ENCODE measurements at places on chromosomes 5 and 9. TPM values are rescaled to one million over a fixed set of nuclear protein-coding genes. Genes with fewer than 3 reads are reported as not detected.

DNA sequence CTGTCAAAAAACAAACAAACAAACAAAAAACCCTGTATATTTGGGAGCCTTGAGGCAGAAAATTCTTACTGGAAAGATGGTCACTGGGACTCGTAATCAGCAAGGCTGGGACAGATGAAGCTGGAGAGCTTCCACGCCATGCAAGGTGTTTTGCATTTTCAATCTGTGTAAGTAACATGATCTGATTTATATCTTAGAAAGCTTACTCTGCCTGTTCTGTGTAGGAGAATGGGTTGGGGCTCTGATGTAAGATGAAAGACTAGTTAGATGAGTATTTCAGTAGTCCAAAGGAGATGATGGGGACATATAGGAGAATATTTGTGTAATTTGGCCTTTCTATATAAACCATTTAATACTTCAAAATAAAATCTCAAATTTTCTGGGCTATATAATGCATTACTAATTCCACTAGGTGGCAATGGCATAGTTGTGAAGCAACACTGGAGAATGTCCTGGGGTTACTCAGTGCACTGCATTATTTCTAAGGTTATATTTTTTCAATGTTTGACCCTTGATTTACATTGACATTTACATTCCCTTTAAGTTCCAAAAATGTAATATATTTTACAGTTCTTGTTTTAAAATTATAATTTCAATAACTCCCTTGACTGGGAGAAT is 21.9 kb upstream of the FSD1L start:
- DNase-seq, result peak; percentile 21

DNA sequence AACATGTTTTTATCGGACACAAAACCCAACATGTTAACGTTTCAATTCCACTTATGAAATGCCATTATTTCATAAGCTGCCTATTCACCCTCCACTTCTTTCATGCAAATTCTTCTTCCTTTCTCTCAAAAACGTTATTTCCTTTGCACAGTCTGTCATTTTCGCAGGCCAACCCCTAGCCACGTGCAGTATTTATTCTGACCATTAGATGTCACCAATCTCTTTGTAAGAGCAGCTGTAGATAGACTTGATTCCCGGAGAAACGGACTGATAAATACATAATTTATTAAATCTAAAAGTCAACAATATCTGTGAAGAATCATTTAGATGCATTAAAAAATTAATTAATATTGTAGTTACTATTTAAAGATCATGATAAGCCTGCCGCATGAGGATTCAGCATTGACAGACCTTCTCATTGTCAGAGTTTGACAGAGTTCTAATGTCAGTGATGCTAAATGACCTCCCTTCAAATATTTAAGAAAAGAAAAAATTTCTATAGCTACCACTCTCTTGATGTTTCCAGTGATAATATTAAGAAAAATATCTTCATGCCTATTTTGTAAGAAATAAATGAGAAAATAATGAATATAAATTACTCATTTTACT is 933.6 kb downstream of the CDH12 start:
- peak; percentile 24 for DNase-seq

- DNase-seq, result no peak
Observed at GRCh38 chr9:98195671-98196070, 3.2 kb upstream of the CORO2A start.

DNA sequence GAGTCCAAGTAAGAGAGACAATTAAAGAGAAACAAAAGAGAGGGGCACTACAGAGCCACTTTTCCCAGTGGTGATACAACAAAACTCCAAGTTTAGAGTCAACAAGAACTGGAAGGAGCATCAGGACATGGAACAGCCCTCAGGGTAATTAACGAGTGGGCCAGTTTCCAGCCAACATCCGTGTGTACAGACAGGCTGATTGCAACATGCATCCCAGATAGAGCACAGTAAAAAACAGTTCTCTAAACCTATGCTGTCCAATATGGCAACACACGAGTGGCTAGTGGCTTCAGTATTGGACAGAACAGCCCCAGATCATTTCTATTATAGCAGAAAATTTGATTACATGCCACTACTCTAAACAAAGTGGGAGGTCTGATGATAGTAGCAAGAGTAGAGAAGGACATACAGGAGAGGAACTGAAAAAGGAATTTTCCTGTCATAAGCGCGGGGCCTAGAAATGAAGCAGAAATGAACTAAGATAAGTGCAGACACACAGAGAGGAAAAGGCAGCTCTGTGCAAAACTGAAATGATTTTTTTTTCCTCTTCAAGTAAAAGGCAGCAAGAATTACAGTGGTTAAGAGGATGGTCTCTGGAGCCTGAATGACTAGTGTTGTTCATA is 175.6 kb upstream of the CCNG1 start:
- DNase-seq, result no peak

- no peak for DNase-seq
Observed at GRCh38 chr9:113645978-113646253, 182.4 kb downstream of the RGS3 start.

DNA sequence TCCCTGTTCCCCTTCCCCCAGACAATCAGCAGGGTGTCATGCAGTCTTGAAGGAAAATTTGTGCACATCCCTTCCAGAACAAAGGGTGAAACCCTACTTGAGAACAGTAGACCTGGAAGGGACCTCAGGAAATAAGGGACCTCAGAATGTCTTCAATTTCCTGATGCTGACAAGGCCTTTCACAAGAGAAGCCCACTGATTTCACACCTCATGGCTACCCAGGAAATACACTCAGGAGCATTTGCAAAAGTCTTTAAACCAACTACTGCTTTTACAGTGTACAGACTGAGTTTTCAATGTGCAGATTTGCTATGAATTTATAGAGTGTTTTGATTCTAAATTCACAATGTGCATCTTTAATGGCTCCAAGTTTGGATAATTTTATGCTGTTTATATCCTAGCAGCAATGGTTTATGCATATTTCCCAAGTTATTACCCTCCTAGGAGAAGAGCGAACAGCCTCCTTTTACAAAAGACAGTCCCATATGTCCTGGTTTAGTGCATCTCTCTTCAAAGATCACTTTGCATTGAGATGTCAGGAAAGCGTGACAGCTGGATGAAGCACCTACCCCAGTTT is 74.8 kb downstream of the GALNT10 start:
- no peak for DNase-seq

GRCh38 chr5:75843319-75843718 is 126.1 kb upstream of the POC5 start:
- DNase-seq, result no peak

- no peak for DNase-seq
Observed at GRCh38 chr9:99491408-99492158, 269.5 kb downstream of the SEC61B start.

Gene WDR31
- polyA plus RNA-seq, result 1.9 TPM

Gene RECK
- polyA plus RNA-seq, result 5.7 TPM

Gene MCTP1
- polyA plus RNA-seq, result 5.4 TPM

Gene PHYHD1
- polyA plus RNA-seq, result not detected

Gene PCDHGB6
- 0.09 TPM for polyA plus RNA-seq

Gene CXXC5
- polyA plus RNA-seq, result 22.5 TPM

Gene ZNF474
- polyA plus RNA-seq, result 0.32 TPM

Gene CMBL
- 35.7 TPM for polyA plus RNA-seq

Gene THBS4
- polyA plus RNA-seq, result 0.54 TPM

All from A549 (cell line).